ENCODE measurements at places on chromosomes 5 and 9.

DNA sequence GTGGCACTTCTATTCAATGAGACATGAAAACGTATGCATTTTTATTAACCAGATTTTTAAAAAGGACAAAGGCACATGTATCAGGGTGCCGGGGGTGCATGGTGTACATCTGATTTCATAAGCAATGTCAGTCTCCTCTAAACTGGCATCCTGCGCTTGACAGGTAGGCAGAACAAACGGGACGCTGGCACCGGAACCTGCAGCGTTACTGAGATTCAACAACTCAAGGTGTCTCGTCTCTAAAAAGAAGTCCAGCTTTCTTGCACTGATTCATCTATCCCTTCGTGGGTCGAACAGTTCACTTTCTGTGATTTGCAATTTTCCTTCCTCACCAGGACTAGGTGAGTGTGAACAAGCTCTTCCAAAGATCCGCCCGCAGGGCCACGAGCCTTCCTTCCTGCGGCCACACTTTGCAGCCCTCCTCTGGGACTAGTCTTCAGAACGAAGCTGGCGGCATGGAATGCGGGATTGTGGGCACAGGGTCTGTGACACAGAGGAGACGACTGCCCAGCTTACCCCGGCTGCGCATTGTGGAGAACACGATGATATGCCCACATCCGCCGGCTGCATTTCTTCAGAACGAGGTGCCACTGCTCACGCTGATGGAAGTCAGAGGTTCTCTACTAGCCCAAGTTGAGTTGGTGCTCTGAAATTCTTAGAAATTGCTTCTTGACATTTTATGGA is 7.2 kb downstream of the SLC6A3 start:
- DNase-seq, result no peak

DNA sequence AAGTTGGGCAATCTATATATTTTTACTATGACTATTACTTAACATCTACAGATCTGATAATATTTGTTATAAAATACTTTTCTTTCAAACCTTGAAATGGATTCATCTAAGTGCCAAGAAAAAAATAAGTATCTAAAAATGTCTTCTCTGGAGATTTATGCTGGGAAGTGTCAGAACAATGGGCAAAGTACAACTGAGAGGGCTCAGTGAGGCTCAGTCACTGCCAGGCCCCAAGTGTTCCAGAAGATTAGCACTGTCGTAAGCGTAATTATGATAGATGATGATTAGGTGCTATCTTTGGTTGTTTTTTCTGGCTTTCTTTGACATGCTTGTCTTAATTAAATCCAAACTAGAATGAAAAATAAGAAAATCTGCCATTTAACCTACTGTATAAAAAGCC is 72.2 kb upstream of the ADAMTS19 start:
- DNase-seq, result no peak

DNA sequence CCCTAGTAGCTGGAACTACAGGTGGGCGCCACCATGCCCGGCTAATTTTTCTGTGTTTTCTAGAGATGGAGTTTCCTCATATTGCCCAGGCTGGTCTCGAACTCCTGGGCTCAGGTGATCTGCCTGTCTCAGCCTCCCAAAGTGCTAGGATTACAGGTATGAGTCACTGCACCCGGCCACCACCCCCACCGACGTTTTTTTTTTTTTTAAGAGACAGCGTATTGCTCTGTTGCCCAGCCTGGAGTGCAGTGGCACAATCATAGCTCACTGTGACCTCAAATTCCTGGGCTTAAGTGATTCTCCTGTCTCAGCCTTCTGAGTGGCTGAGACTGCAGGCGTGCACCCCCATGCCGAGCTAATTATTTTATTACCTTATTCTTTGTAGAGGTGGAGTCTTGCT is 38.2 kb downstream of the WDR70 start:
- DNase-seq, result no peak

GRCh38 chr5:133945568-133945967 is 22.9 kb downstream of the C5orf15 start:
- DNase-seq, result no peak

DNA sequence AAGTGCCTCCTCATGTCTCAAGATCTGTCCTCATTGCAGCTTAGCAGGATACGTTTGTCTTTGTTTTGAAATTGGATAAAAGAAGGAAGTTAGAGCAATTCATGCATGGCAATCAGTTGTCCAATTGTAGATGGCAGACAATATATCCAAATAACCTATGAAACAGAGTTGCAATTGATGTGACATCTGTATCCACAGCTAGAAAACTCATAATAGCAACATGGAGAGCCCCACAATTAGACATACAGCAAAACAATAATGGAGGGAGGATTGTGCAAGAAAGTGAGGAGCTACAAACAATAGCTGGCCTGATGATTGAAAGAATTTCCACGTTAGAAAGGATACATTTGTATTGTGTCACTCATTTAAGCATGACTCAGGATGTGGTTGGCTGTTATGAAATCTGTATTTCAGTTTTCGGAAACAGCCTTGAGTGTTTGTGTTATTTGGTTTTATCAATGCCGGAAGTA is 132.0 kb downstream of the FAM174A start:
- peak; percentile 84 for DNase-seq

Measured in T-helper 2 cell (primary cell).